ENCODE measurements at places on chromosomes 7 and 10. TPM values are rescaled to one million over a fixed set of nuclear protein-coding genes. Genes with fewer than 3 reads are reported as not detected.
A peak's percentile ranks its signal among the peaks of the same experiment; 100 is the strongest.

DNA sequence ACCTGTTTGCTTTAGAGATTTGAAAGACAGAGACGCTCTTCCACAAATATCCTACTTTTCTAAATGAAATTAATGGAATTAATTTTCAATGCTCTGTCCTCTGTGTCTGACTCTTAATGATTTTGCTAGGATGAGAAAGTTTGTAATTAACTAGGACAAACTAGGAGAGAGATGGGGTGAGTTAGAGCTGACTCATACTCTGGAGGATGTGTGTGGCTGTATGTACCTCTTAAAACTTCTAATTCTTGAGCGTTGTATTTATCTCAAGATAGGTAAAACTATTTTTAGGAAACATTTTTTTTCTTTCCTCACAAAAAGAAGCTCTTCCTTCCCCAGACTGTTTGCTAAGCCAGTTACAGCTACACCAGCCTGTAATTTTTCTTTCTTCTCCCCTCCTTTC, 178.8 kb upstream of the ANKRD30A start:
- DNase-seq: no peak

GRCh38 chr7:24888653-24889052, 91.3 kb downstream of the OSBPL3 start:
- no peak for DNase-seq

- DNase-seq: no peak
Measured at GRCh38 chr7:79515358-79515757, 61.9 kb upstream of the MAGI2 start.

Gene NRF1
- polyA plus RNA-seq: 12.8 TPM

DNA sequence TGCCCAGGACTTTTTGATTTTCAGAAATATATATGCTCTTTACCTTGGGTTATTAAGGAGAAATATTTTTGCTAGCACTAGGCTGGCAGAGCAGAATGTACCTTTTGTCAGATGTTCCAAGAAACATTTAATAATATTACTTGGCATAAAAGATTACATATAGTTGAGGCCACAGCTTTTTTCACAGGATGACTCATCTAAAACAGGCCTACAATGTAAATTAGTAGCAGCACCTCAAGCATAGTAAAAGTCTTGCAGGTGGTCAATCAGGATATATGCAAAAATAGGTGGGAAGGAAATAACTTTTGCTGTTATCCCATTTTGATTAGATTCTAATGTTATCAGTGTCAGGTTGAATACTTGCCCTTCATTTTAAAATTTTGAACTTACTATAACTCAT, 14.9 kb upstream of the ITGB1 start:
- no peak for DNase-seq

- DNase-seq: peak; percentile 52
Measured at GRCh38 chr10:59907918-59908807, 1.8 kb upstream of the CCDC6 start.

DNA sequence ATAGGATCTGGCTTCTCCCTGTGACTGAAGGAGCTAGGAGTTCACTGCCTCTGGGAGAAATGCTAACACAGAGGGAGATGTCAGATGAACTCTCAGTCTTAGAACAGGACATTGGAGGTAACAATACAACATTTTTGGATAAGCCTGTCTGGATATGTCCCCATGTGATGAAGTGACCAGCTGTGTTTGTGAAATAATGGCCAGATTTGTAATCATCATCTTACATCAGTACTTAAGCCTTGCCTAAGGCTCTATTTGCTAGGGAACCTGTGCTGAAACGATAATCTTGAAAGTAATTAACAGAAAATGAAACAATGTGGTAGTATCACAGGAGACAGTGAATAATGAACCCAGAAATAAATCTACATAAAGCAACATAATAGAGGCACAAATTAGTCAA, 56.2 kb downstream of the CRPPA start:
- DNase-seq: no peak
